ENCODE measurements at places on chromosomes 13 and 19.

DNA sequence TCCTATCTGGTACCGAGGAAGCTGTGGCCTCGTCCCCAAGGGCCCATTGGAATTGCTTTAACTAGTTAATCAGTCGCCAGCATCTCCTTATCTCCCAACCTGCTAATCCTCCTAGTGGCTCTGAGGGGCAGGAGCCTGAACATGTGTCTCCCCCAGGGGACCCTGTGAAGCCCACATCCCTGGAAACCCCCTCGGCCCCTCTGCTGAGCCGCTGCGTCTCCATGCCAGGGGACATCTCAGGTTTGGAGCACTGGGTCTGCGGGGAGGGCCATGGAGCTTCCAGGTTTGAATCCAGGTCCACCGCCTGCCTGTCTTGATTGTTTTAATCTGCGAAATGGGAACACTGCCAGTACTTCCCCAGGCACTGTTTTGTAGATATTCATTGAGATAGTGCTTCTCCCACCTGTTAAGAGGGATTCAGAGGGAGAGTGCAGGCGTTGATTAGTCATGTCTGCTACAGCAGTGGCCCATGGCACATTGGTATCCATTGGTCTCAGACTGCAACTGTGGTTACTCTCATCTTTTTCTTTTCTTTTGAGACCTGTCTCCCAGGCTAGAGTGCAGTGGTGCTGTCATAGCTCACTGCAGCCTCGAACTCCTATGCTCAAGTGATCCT, 6.4 kb downstream of the PNPLA6 start:
- H3K27me3 ChIP-seq: no peaks in the 10 kb centered on the region
- DNase-seq: no peak
- H3K4me1 ChIP-seq: no peaks in the 10 kb centered on the region
- no peak overlapping the region for H3K4me3 ChIP-seq

DNA sequence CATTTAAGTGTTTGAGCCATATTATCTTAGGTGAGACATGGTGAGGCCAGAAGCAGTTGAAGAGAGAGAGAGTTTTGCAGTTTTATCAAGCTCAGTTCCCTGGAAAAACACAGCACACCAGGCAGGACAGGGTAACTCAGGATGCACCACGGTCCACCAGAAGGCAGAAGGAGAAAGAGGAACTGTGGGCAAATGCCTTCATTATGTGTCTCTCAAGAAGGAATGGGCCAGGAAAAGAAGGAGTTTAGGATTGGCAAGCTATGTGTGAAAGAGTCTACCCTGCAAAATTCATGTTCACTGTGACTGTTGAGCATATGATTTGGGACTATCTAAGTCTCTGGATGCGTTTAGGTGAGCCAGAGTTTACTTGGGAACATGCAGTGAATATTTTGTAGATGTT, 934.5 kb upstream of the MIR17HG start:
- H3K27ac ChIP-seq: no peak overlapping the region
- H3K4me1 ChIP-seq: no peaks in the 10 kb centered on the region
- no peak for DNase-seq
- no peak overlapping the region for H3K4me3 ChIP-seq
- no peaks in the 10 kb centered on the region for H3K27me3 ChIP-seq

GRCh38 chr13:35856721-35857364, 274.3 kb downstream of the DCLK1 start:
- H3K4me1 ChIP-seq: peaks cover 28% of the 10 kb centered on the region
- no peak overlapping the region for H3K27ac ChIP-seq
- DNase-seq: no peak
- H3K36me3 ChIP-seq: no peaks in the 10 kb centered on the region
- no peaks in the 10 kb centered on the region for H3K27me3 ChIP-seq

DNA sequence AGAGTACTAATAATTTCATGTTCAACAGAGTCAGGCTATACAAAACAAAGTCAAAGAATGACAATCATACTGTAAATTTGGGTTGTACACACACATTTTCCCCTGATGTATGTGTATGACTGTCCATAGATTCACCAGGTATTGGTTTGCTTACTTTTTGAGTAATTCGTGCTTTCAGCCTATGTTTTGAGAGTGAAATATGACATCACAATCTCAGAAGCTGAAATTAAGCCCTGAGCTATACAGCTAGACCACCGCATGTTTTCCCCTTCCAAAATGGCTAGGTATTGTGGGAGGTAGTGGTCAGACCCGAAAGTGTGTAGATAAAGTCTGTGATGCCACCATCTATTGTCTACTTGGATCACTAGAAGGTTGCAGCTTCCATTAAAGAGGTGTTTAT, 102.8 kb downstream of the KATNAL1 start:
- H3K27ac ChIP-seq: no peak overlapping the region
- no peaks in the 10 kb centered on the region for H3K27me3 ChIP-seq
- DNase-seq: no peak
- H3K4me1 ChIP-seq: no peaks in the 10 kb centered on the region
- no peak overlapping the region for H3K4me3 ChIP-seq
- peaks cover 24% of the 10 kb centered on the region for H3K36me3 ChIP-seq
